ENCODE measurements at places on chromosomes 4 and X.

DNA sequence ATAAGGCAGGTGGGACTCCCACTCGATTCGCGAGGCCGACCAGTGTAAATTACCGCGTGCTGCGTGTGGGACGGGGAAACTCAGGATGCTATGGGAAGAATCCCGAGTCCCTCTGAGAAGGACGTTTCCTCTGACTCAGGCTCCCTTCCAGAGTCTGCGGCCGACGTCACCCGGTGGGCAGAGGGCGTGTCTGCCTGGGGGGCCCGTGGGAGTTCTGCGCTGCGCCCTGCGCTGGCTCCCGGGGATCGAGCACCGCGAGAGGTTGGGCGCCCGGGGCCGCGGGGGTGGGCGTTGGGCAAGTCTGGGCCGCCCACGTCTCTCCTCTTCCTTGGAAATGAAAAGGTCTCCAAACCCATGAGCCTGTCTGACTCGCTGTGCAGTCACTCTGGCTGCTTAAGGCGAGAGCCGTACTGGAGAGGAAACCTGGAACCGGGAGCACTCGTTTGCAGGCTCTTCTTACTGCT, 568 bp downstream of the NIPAL1 start:
- DNase-seq = no peak

GRCh38 chrX:72238183-72238582, 644 bp downstream of the ERCC6L start:
- no peak for DNase-seq

DNA sequence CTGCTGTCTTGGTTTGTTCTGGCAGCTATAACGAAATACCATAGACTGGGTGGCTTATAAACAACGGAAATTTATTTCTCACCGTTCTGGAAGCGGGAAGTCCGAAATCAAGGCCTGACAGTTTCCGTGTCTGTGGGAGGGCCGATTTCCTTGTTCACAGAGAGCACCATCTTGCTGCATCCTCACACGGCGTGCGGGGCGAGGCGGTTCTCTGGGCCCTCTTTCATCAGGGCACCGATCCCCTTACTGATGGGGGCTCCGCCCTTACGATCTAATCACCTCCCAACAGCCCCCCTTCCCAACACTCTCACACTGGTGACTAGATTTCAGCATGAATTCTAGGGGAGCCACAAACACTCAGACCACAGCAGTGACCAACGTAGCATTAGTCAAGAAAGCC, 578.3 kb upstream of the FAT1 start:
- no peak for DNase-seq

- DNase-seq = no peak
These were observed 1029.5 kb downstream of the C4orf33 start for GRCh38 chr4:130125467-130125866.

DNA sequence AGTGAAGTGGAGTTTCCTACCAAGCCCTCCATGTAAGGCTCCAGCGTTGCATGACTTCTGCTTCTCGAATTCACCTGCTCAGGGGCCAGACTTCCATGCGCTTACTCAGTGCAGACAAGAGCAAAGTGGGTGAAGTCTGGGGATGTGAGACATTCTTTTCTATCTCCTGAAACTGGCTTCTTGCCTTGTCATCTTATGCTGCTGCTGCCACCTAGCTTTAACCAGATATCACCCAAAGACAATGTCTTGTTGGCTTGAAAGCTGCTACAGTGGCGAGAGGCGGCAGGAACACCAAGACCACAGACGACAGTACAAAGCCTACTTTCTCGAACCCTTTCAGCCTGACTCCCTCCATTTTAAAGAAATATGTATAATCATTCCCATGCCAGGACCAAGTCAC, 103.6 kb upstream of the ADGRG2 start:
- no peak for DNase-seq

- DNase-seq = no peak
These were observed 920.1 kb upstream of the TENM3 start for GRCh38 chr4:181323061-181323460.

- DNase-seq = peak; percentile 97
These were observed at the start of gene WDR1 for GRCh38 chr4:10116569-10117358. Gene WDR1 (minus strand): TSS chr4:10116799. CDS start chr4:10116666, 133 bp downstream.

GRCh38 chr4:183995570-183995969, 90.5 kb downstream of the STOX2 start:
- no peak for DNase-seq

DNA sequence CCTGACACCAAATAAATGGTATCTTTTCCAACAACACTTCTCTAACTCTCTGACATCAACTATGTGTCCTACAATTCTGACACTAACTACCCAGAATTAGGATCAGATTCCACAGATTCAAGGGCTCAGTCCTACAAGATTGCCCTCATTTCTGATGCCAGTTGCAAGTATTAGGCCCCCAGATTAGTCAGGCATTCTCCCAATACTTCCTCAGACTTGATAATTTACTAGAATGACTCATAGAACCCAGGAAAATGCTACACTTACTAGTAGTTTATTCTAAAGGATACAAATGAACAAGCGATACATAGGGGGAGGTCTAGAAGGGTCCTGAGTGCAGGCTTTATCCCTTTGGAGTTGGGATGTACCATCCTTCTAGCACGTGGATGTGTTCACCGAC, 8.5 kb downstream of the TIGD2 start:
- DNase-seq = no peak

- no peak for DNase-seq
These were observed 35.5 kb downstream of the DLG3 start for GRCh38 chrX:70479922-70480659.

DNA sequence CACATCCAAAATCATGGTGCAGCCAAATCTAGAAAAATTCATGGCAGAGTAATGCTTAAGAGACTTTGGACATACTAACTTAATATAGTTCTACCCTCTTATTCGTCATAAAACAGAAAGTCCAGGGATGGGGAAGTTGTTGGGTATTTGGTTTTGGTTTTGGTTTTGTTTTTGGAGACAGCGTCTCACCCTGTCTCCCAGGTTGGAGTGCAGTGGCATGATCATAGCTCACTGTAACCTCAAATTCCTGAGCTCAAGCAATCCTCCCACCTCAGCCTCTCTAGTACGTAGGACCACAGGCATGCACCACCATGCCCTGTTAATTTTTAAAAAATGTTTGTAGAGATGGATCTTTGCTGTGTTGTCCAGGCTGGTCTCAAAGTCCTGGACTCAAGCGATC, 271.8 kb upstream of the TENM3 start:
- no peak for DNase-seq

- DNase-seq = no peak
These were observed 76.4 kb upstream of the MYOZ2 start for GRCh38 chr4:119059221-119059620.

DNA sequence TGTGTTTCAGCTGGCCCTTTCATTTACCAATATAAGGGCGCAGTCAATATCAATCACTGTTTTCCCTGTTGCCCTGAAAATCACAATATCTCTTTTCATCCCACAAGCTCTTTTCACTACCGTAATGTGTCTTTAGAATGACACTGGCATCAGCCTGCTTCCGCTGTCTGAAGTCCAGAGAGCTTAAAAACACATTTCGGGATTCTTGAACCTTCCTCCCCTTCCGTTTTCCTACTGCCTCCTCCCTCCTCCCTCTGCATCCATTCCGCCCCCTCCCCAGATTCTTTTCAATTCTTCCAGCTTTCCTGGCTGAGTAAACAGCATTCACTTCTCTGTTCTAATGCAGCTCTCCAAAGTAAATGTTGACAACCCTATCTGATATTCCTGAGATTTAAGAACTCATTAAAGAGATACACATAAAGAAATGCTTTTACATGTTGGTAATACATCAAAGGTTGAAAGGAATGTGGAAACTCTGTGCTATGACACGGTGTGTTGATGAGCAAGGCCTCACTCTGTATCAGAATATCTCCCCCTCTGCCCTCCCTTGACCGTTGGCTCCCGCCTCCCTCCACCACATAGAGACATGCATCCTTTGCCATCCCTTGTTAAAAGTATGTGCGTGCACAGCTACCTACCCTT, 83.5 kb upstream of the SPRY1 start:
- DNase-seq = no peak

DNA sequence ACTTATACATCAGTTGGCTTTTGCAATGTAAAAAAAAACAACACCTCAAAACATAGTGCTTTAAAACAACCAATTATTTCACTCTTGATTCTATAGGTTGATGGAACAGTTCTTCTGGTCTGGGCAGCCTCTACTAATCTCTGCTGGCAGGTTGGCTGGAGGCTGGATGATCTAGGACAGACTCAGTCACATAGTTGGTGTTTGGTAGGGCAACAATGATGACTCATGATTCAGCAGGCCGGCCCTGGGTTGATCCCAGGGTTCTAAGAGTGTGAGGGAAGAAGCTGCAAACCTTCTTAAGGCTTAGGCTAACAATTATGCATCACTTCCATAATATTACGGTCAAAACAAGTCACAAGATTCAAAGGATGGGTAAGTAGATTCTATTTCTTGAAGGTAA, 558.2 kb downstream of the ZNF674 start:
- no peak for DNase-seq

- no peak for DNase-seq
These were observed 3.1 kb downstream of the ZNF827 start for GRCh38 chr4:145935253-145936141.

GRCh38 chrX:83501530-83501929, 6.6 kb upstream of the POU3F4 start:
- no peak for DNase-seq

DNA sequence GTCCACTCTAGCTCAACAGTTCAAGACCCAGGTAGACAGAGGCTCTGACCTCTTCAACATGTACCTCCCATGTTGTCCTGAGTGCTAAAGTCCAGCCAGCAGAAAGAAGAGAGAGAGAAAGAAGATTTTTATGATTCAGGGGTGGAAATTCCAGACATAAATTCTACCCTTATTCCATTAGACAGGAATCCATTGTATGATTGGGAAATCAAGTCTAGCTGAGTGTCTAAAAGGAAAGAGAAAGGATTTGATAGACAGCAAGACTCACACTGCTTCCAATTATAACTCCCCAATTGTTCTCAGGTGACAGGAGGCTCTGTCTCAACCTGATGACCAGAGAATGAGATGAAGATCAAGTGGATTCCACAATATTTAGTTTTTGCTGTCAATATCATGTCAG, 27.9 kb upstream of the PGM2 start:
- no peak for DNase-seq

All from stimulated activated CD8-positive, alpha-beta memory T cell treated with anti-CD3 and anti-CD28 coated beads, Interleukin-15, amount 100 ng/mL, for 24 hours (primary cell).